ENCODE measurements at places on chromosomes 2 and 18.

- no peaks in the 10 kb centered on the region for H3K4me1 ChIP-seq
- DNase-seq: no peak
- H3K36me3 ChIP-seq: no peaks in the 10 kb centered on the region
- H3K27me3 ChIP-seq: no peaks in the 10 kb centered on the region
Observed at GRCh38 chr18:63832470-63832869, 55.0 kb upstream of the SERPINB2 start.

DNA sequence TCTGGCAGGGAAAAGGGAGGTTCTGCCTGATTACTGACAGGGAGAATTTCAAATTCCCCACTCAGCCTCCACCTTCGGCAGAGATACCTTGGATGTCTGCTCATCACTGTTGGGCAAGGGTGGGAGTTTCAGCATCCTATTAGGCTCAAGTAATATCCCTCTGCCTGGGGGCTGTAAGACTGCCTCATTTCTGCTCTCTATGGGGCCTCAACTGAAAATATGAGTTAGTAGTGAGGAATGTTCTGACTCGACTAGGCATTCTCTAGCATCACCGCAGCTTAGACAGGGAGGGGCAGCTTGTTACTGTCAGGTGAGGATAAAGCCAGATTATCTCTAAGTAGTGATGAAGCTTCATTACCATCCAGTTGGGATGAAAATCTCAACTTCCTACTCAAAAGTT is 87.7 kb upstream of the LRP1B start:
- H3K4me1 ChIP-seq: no peaks in the 10 kb centered on the region
- no peaks in the 10 kb centered on the region for H3K27me3 ChIP-seq
- no peak overlapping the region for H3K4me3 ChIP-seq

DNA sequence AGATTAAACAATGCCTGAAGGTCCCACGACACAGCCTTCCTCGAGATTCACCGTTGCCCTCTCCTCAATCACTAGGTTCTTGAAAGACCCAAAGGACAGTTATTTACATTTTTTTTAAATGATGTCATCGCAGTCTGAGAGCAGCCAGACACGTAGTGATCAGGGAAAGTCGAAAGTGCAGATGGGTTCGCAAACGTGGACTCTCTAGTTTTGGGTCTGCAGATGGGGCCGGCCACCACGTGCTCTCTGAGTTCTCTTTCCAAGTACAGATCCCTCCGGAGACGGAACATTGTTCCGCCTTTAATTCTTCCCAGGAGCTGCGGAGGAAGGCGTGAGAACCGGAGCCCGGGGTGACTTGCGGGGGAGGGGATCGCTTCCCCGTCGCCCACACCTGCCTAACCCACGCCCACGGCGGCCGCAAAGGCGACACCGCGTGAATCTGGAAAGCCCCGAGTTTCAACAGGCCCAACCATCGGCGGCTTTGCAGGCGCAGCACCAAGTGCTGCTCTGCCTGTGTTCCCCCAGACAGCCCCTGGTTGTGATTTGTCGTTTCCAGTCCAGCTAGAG is 54.3 kb downstream of the PKDCC start:
- peaks cover 15% of the 10 kb centered on the region for H3K4me1 ChIP-seq
- peak overlapping the region; percentile 81 for H3K27ac ChIP-seq

GRCh38 chr2:9813312-9814128 is 29.8 kb upstream of the TAF1B start:
- peak; percentile 89 for DNase-seq
- no peak overlapping the region for H3K4me3 ChIP-seq
- no peaks in the 10 kb centered on the region for H3K36me3 ChIP-seq

DNA sequence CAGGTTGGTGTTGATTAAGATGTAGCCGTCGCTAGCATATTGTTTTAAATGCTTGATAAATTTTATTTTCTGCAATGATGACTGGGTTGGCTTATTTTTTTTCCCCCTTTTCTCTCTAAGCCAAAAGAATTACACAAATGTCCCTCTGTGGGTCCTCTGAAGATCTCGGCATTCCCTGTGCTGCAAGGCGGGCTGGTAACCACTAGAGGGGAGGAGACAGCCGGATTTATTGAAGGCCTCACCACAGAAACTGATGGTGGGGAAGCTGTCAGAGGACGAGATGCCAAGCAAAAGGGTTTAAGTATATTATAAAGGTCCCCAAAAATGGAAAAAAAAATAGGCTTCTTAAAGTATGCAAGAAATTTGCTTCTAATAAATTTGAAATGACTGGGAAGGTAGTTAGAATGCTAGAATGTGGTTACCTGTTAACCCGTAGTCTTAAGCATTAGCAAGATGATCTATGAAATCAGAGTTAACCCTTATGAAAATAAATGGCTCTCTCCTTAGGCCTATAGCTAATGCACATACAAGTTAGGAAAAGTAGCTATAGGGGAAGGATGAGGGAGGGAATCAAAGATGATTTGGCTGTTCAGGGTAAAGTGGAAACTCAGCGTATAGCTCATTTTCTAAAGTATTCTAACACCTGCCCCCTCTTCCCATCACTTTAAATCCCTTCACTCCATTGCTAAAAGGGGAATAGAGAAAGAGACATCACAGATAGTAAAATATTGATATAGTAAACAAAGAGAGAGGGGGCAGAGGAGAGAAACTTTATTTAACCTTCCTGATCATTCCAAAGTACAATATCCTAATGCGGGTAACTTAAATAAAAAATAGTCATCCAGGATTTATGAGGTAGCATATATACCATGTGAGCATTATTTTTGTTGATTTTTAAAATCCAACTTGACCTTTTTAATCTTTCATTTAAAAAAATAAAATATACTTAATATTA is 894.5 kb upstream of the POU3F3 start:
- no peaks in the 10 kb centered on the region for H3K36me3 ChIP-seq
- H3K4me1 ChIP-seq: no peaks in the 10 kb centered on the region
- no peak overlapping the region for H3K27ac ChIP-seq
- no peak overlapping the region for H3K4me3 ChIP-seq
- peak; percentile 63 for DNase-seq

DNA sequence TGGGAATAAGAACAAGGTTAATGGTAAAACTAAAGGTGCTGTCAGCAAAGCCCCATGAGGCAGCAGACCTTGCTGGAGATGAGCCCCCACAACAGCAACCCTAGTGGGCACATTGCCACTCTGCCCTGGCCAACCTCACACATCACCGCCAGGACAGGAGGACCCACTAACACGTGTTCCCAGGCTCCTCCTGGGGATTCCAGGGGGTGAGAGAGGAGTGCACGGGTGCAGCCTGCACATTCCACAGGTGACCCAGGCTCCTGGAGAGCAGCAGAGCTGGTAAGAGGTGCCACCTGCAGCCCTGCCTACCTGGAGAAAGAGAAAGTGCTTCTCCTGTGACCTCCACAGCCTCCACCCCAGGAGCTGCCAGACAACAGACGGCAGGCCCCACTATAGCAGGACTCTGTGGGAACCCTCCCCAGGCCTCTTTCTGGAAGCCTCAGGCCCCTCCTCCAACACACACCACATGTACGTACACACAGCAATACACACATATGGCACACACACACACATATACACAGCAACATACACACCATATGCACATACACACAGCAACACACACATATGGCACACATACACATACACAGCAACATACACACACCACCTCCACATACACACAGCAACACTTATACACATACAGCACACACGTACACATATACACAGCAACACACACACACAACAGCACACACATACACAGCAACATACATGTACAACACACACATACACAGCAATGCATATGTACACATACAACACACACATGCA is 187.1 kb downstream of the GLI2 start:
- DNase-seq: no peak
- H3K4me3 ChIP-seq: no peak overlapping the region
- H3K27ac ChIP-seq: no peak overlapping the region
- no peaks in the 10 kb centered on the region for H3K4me1 ChIP-seq
- no peaks in the 10 kb centered on the region for H3K36me3 ChIP-seq

DNA sequence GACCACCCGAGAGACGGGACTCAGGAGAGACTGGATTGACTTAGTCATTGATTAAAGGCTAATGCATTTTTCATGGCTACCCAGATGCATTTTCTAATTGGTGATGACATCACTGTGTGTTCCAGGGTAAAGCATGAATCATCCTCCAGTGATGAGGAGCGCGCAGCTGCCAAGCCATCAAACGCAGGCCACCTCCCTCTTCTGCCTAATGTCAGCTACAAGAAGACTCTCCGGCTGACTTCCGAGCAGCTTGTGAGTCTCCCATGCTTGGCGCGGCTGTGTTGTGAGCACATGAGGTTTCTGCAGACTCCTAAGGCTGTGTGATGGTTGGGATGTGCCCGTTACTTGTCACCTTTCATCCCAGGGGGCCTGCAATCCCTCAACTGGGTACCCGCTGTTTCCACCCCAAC is 56.4 kb downstream of the LPIN1 start:
- no peak for DNase-seq
- H3K27ac ChIP-seq: no peak overlapping the region
- H3K4me1 ChIP-seq: no peaks in the 10 kb centered on the region
- no peak overlapping the region for H3K4me3 ChIP-seq
- H3K36me3 ChIP-seq: peaks cover 24% of the 10 kb centered on the region

DNA sequence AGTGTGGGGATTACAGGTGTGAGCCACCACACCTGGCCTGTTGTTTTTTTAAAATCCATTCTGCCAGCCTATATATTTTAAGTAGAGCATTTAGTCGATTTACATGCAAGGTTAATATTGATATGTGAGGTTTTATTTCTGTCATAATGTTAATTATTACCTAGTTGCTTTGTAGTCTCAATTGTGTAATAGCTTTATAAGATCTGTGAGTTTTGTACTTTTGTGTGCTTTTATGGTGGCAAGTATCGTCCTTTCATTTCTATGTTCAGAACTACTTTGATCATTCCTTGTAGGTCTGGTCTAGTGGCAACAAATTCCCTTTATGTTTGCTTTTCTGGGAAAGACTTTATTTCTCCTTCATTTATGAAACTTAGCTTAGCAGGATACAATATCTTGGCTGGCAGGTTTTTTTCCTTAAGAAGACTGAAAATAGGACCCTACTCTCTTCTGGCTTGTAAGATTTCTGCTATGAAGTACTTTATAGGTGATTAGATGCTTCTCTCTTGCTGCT is 51.0 kb upstream of the FAM117B start:
- peaks cover 3% of the 10 kb centered on the region for H3K27me3 ChIP-seq
- no peak overlapping the region for H3K27ac ChIP-seq
- peaks cover 4% of the 10 kb centered on the region for H3K4me1 ChIP-seq
- no peak for DNase-seq
- H3K4me3 ChIP-seq: no peak overlapping the region
- H3K36me3 ChIP-seq: no peaks in the 10 kb centered on the region

DNA sequence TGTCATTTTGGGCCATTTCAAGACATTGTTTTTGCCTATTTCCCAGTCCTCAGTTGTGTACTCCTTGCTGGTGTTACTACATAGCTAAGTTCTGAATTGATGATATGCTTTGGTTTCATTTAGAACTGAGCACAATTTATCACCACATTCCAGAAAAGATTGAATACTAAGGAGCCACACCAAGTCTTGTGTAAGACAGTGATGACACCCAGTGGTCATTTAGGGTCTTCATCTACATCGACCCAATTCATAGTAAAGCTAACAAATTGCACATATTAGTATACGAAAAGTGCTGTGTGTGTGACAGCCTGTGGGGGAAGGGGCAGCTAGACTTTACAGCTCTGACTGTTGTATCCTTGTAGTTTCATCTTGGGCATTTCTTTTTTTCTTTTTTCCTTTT is 10.9 kb upstream of the DLX2 start:
- H3K4me1 ChIP-seq: peaks cover 4% of the 10 kb centered on the region
- no peak overlapping the region for H3K4me3 ChIP-seq
- no peaks in the 10 kb centered on the region for H3K36me3 ChIP-seq

- H3K36me3 ChIP-seq: peaks cover 4% of the 10 kb centered on the region
- H3K27me3 ChIP-seq: peaks cover 2% of the 10 kb centered on the region
- no peak overlapping the region for H3K27ac ChIP-seq
- H3K4me1 ChIP-seq: peaks cover 2% of the 10 kb centered on the region
- no peak for DNase-seq
- H3K4me3 ChIP-seq: no peak overlapping the region
Observed at GRCh38 chr2:75604484-75604883, 42.1 kb upstream of the MRPL19 start.

DNA sequence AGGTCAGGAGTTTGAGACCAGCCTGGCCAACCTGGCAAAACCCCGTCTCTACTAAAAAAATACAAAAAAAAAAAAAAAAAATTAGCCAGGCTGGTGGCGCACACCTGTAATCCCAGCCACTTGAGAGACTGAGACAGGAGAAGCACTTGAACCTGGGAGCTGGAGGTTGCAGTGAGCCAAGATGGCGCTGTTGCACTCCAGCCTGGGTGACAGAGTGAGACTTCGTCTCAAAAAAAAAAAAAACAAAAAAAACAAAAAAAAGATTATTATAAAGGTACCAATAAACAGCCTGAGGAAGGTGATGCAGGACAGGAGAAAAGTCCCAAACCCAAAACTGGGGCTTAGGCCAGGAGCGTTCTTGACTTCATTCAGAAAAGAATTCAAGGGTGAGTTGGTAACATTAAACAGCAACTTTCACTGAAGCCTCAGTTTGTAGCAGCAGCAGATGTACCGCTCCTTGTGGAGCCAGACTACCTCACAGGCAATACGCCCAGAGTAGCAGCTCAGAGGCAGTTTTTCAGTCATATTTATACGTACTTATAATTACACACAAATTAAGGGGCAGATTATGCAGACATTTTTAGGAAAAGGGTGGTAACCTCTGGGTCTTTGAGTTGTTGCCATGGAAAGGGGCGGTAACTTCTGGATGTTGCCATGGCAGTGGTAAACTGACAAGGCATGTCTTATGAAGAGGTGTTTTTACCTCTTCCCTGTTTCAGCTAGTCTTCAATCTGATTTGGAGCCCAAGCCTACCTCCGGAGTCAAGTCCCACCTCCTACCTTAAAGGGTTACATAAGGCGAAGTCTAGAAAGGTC is 1596.6 kb upstream of the CELF4 start:
- H3K36me3 ChIP-seq: no peaks in the 10 kb centered on the region
- H3K27ac ChIP-seq: no peak overlapping the region
- no peaks in the 10 kb centered on the region for H3K4me1 ChIP-seq
- no peak for DNase-seq

GRCh38 chr2:174485788-174486562 is 854 bp downstream of the GPR155 start:
- peak overlapping the region; percentile 87 for H3K4me3 ChIP-seq
- H3K27me3 ChIP-seq: peaks cover 3% of the 10 kb centered on the region
- no peaks in the 10 kb centered on the region for H3K36me3 ChIP-seq
- H3K27ac ChIP-seq: peak overlapping the region; percentile 37
- H3K4me1 ChIP-seq: peaks cover 13% of the 10 kb centered on the region

DNA sequence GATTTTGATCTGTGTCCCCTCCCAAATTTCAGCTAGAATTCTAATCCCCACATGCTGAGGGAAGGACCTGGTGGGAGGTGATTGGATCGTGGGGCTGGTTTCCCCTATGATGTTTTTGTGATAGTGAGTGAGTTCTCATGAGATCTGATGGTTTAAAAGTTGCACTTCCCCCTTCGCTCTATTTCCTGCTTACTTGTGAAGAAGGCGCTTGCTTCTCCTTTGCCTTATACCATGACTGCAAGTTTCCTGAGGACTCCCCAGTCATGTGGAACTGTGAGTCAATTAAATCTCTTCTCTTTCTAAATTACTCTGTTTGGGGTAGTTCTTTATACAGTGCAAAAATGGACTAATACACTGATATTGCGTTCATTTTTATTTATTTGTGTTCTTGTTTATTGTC is 636.8 kb upstream of the LINC00305 start:
- H3K27me3 ChIP-seq: no peaks in the 10 kb centered on the region
- no peaks in the 10 kb centered on the region for H3K4me1 ChIP-seq
- no peaks in the 10 kb centered on the region for H3K36me3 ChIP-seq
- no peak overlapping the region for H3K4me3 ChIP-seq
- H3K27ac ChIP-seq: no peak overlapping the region

GRCh38 chr18:51522338-51522737 is 324.9 kb upstream of the MEX3C start:
- peaks cover 2% of the 10 kb centered on the region for H3K27me3 ChIP-seq
- H3K4me1 ChIP-seq: no peaks in the 10 kb centered on the region
- H3K36me3 ChIP-seq: no peaks in the 10 kb centered on the region
- no peak overlapping the region for H3K4me3 ChIP-seq
- no peak for DNase-seq
- no peak overlapping the region for H3K27ac ChIP-seq
